ENCODE measurements at places on chromosomes 1 and 21.
A peak's percentile ranks its signal among the peaks of the same experiment; 100 is the strongest.

DNA sequence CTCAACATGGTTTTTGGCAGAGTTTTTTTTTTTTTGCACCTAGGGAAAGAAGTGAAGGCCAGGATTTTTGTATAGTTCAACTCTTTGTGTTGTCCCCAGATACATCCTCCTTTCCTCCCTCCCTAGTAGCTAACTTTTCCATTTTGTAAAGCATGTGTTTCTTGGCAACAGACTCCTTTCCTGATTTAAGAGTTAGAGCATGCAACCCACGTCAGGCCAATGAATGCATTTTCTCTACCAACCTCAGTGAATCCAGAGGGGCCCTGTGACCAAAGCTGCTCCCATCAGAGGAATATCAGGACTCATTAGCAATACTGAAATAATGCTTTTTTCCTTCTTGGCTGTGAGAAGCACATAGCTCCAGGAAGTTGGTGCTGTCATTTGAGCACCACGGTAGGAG is 287.2 kb downstream of the LMO4 start:
- DNase-seq, result no peak

GRCh38 chr1:113201560-113201959 is 128.6 kb downstream of the LRIG2 start:
- DNase-seq, result no peak

GRCh38 chr1:201254625-201255478 is 28.5 kb upstream of the PKP1 start:
- peak; percentile 91 for DNase-seq

GRCh38 chr1:69294171-69294570 is 273.6 kb upstream of the LRRC7 start:
- no peak for DNase-seq

GRCh38 chr1:115409094-115410015 is 71.3 kb upstream of the NGF start:
- no peak for DNase-seq
